Liver (tissue), 10 donors: ENCODE measurements at places on chromosomes 3 and 15.

DNA sequence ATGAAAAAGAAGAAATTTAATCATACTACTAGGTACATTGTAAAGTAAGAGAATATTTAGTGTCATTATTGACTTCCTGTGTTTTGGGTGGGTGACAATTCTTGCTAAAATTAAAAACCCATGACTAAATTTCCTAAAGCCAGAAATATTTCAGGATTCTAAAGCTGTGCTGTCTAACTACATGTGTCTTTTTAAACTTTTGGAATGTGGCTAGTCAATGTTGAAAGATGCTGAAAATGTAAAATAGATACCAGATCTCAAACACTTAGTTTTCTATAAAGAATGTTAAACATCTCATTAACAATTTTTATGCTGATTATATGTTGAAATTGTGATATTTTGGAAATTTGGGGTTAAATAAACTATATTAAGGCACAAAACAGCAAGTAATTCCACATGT, 308.9 kb upstream of the TMCO5A start:
- DNase-seq, result no peak

- no peak for DNase-seq
Measured at GRCh38 chr3:129577366-129577765, 29.1 kb downstream of the PLXND1 start.

DNA sequence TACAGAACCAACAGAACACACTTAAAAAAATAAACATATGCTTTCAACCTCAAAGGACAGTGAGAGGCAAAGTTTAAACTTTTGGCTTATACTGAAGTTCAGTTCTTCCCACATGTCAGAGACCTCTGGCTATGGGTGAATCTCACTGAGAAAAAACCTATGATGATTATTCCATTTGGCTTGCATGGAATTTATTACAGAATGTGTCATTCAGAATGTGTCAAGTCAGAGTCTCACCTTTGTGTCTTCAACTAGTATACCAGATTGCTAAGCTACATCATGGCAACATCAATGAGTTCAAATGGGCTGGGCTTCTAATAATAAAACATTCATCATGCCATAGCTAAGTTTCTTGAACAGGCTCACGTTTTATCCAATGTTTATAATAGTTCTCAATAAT, 987.0 kb downstream of the NTRK3 start:
- DNase-seq, result no peak

GRCh38 chr3:65343736-65344135, 655.9 kb upstream of the ADAMTS9 start:
- DNase-seq, result no peak

DNA sequence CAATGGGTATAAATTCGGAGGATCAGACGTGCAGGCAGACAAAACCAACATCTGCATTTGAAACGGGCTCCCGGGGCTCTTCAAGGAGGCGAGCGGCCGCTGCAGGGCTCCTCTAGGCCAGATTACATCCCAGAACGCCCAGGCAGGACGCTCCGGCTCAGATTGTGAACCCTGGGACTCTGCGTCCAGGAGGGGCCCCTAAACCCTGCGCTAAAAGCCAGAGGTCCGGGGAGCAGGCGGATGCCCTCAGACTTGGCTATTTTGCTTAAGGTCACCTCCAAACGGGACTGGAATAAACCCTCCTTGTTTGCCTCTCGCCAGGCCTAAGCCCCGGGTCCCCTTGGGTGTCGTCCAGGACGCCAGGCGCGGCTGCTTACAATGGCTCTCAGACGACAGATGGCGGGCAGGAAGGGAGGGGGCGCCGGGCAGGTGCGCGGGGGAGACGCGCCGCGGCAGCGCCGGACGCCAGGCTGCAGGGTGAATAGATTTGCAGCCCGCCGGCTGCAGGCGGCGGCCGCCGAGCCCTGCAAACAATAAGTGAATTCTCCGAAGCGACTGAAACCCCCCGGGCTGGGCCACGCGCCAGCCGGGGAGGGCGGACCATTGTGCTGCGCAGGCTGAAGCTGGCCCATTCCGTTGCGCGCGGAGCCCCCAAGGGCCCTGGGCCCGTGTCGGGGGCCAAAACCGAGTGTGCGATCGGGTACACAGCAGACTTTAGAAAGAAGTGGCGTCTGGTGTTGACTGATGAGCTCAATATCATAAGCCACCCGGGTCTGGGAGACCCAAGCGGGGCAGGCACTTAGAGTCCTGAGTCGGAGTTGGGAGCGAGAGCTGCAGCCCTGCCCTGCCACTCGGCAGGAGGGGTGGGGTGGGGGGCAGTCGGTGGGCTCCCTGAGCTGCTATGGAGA, 32.3 kb upstream of the AMOTL2 start:
- no peak for DNase-seq

GRCh38 chr3:146100180-146100579, 60.8 kb downstream of the PLOD2 start:
- DNase-seq, result no peak

DNA sequence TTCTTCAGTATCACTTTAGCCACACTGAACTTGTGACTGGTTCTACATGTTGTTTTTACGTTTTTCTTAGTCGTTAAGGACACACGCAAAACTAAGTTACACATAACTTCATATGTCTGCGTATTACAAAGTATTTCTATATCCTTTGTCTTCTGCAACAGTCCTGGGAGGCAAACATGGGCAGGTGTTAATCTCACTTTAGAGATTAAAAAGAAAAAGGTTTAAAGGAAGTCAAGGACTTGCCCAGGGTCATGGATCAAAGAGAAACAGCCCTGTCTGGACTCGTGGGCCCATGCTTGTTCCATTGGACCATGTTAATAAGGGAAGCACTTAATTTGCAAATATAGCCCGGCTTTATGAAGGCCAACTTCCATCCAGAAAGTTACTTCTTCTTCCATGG, 98.6 kb upstream of the LPP start:
- no peak for DNase-seq

DNA sequence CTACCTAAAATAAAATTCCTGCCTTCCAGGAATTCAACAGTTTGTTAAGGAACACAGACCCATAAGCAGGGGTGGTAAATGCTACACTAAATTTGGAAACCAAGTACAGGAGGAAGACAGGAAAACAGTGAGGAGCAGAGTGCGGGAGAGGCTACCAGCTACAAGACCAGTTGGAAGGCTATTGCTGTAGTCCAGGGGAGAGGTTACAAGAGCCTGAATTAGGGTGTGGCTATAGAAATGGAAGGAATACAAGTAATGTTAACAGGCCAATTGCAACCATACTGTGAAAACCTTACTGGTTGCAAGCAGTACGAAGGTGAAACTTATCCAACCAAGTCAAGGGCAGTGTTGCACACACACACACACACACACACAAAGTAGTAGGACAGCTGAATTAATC, 880 bp upstream of the ARMC8 start:
- no peak for DNase-seq

- DNase-seq, result no peak
Measured at GRCh38 chr15:93460717-93461116, 371.7 kb upstream of the RGMA start.

DNA sequence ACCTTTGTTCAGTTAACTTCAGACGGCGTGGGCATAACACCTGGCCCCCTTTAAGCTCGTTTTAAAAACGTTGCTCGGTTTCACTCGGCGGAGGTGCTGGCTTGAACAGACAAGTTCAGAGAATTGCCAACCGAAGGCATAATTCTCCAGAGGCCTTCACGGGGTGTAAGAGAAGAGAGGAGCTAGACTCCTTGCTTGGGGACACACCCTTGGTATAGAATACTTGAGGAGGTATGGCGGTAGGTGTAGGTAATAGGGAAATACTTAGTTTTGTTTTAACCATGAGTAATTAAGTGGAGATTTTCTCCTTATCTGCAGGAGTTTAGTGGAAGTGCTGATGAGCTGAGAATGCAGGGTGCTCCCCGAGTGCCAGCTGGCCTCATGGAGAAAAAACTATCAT, 921 bp downstream of the FBXL2 start:
- no peak for DNase-seq

- no peak for DNase-seq
Measured at GRCh38 chr3:186991470-186991869, 61.1 kb downstream of the ST6GAL1 start.

DNA sequence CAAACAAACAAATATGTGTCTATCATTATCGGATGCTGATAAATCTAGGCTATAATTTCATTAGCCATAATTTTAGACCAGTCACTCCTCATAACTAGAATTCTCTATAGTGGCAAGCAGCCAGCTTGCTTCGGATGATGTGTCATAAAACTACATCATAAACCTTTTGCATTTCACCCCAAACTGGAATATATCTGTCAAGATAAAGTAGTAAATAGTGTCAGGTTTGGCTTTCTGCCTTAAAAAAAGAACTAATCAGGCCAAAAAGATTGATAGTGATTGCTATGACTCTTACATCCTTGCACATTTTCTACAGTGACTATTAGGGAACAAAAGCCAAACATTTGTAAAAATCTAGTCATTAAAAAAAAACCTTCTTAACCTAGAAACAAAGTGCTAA, 51.0 kb downstream of the DPPA2 start:
- no peak for DNase-seq

DNA sequence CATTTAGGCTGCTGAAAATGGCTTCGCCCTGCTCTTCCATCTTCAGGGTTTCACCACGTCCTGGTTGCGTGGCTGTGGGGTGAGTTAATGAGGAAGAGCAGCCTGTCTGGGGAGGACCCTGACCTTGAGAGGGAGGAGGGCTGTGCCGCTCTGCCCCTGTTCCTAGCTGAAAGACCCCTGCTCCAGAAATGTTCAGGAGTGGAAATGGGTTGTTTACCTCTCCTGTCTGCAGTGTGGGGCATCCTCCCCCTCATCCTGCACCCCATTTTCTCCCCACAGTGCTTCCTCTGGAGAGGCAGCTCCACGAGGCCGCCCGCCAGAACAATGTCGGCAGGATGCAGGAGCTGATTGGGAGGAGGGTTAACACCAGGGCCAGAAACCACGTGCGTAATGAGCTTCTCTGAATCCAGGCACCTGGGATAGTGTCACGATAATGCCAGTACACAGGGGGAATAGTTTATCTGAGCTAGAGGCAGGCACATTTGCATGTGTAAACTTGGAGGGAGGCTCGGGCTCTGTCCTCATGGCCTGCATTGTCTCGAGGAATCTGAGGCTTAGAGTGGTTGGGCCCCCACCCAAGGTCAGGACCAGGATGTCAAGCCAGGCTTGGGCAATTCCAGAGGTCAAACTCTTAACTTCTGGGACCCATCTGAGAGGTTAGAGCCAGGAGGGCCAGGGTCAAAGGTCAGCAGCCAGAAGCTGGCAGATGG, 4.0 kb downstream of the ANKDD1A start:
- no peak for DNase-seq

- no peak for DNase-seq
Measured at GRCh38 chr3:151367448-151367847, 17.1 kb downstream of the P2RY12 start.

DNA sequence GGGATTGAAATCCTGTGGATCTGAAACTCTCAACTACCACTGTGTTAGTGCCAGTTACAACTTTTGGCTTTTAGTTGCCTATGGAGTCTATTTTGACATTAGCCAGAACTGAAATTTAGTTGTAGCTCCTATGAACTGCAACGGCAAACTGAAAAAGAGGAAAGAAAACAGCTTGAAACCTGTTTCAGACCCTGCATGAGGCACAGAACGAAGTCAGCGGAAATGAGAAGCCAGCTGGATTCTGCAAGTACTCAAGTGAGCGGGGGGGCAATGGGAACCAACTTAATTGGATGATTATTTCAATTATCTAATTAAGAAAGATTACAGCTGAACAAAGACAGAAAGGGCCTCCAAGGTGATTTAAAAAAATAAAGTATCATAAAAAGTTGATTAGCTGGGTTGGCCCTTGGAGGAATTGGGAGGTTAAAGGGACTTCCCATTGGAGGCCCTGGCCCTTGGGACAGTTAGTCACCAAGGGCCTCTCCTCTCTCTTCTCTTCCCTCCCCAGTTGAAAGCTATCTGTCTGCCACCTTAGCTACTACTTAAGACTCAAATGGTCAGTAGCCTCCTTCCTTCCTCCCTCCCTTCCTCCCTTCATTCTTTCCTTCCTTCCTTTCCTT, 352.1 kb downstream of the SHQ1 start:
- DNase-seq, result no peak

GRCh38 chr15:29612096-29612495, 210.2 kb downstream of the TJP1 start:
- no peak for DNase-seq

DNA sequence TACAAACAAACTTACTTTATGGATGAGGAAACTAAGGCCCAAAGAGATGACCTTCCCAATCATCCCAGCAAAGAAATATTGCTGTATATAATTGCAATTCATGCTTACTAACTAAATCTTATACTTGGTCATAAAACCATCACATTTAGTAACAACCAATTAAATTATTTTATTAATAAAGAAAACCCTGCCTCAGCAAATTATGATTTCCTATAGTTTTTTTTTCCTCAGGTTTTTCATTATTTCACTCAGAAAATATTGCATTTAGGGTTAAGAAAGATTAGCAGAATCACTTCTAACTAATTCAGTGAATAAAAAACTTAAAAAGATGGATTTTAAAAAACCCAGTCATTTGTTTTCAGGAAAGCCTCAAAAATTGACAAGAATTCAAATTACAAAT, 86.5 kb upstream of the GADL1 start:
- no peak for DNase-seq

DNA sequence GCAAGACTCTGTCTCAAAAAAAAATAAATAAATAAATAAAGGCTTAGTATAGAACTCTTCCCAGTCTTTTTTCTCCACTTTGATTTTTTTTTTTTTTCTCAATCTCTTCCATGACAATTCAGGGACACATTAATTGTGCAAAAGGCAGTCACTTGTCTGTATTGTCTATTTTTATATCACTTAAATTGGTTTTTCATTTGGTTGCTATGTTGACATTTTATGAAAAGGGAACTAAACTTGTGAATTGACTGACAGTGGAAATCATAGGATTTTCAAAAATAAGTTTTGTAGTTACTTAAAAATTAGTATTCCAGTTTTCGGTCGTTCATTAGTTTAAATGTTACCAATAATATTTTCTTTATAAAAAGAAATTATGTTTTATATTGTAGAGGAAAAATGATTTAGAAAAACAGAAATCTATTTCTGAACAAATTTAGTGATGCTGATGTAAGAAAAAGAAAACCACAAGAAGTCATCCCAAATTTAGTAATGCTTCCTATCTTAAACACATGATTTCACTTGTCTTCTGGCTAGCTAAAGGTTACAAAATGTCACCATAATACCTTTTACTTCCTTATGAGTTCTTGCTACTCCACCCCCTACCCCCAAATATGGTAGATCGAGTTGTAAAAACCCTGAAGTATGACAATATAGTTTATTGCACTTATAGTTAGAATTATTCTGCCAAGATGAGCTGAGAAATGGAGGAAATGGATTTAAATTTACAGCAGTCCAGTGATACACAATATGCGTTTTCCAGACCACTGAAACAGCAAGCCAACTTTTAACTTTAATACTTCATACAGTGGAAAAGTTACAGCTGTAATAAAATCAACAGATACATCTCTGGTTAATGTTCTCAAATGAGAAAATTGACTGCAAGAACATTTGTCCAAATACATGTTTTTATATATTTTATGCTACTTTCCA, 37.0 kb downstream of the PPARG start:
- no peak for DNase-seq

- DNase-seq, result no peak
Measured at GRCh38 chr15:72796210-72796514, 12.6 kb upstream of the ADPGK start.
